Muscle of arm (tissue), 14 donors: ENCODE measurements at places on chromosomes 3 and 15. TPM values are rescaled to one million over a fixed set of nuclear protein-coding genes. Genes with fewer than 3 reads are reported as not detected.

The TBL1XR1 gene
- polyA plus RNA-seq, result 79.4 TPM

- DNase-seq, result no peak
These were observed 1.3 kb downstream of the ADAMTS9 start for GRCh38 chr3:64686446-64686908.

DNA sequence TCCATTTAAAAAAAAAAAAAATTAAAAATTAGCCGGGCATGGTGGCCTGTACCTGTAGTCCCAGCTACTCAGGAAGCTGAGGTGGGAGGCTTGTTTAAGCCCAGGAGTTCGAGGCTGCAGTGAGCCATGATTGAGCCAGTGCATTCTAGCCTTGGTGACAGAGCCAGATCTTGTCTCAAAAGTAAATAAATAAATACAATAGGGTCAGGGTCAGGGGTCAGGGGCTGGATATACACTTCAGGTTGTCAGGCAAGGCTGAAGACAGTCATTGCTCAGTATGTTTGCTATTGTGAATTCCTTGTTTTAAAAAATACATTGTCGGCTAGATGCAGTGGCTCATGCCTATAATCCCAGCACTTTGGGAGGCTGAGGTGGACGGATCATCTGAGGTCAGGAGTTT lies 8.1 kb upstream of the TKT start:
- DNase-seq, result no peak

The FOXB1 gene
- polyA plus RNA-seq, result not detected

GRCh38 chr15:97998307-97999071 lies 38.0 kb downstream of the ARRDC4 start:
- no peak for DNase-seq

The ADAMTS17 gene
- polyA plus RNA-seq, result 5.8 TPM

The TLR9 gene
- not detected for polyA plus RNA-seq

The ST8SIA2 gene
- polyA plus RNA-seq, result 12.1 TPM

The ITIH1 gene
- not detected for polyA plus RNA-seq

The CLSTN2 gene
- 5.7 TPM for polyA plus RNA-seq

- no peak for DNase-seq
These were observed 20.0 kb downstream of the GRIP2 start for GRCh38 chr3:14520149-14520548.

The DYNLT2B gene
- polyA plus RNA-seq, result 9.6 TPM

The NMB gene
- polyA plus RNA-seq, result 1.0 TPM

The TM2D3 gene
- 40.4 TPM for polyA plus RNA-seq

The CTXN2 gene
- polyA plus RNA-seq, result not detected

DNA sequence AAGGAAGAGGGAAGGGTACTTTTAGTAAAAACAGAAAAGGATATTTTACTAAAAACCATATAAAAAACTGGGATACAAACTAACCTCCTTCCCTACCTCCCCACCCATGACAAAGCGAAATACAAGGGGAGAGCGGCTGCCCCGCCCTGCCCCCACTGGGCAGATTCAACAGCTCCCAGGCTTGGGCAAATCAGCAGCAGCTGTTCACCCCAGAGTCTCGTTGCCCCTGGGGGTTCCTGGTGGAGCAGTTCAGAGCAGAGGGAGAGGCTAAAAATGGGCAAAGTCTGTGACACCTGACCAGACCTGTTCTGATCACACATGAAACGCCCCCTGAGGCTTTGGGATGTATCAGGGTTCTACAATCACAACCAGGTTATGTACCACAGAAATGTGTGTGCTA lies 2.5 kb upstream of the ETFA start:
- DNase-seq, result no peak

GRCh38 chr3:44186712-44187111 lies 55.0 kb upstream of the TOPAZ1 start:
- DNase-seq, result no peak

DNA sequence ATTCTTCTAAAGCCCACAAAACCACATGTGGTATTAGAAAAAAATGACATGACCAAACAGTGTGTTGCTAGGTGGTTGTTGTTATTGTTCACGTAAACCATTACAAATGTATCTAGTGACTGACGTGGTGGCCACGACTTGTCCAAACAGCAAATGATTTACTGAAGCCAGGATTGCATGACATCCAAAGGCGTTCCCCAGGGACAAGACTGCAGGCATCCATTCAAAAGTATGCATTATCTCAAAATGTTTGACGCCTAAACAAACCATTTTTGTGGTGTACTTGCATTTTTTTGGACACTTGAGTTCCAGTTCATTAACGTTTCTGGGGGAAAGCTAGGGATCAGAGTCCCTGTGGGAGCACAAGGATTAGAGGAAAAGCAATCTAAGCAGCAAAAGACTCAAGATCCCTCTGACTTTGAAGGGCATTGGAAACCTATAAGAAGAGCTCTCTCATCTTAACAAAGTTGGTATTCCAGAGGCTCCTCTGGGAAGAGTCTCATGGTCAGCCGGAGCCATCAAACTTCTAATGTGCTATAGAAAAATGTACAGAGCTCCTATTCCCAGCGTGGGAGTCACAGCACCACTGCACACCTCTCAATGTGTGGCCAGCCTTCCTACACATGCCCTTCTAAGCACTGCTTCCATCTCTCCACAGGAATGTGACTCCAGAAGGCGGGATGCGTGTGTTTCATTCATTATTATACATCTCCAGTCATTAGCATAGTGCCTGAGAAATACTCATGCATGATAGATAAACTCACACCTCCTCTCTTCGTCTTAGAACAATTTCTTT lies 62.9 kb downstream of the FBN1 start:
- peak; percentile 68 for DNase-seq

DNA sequence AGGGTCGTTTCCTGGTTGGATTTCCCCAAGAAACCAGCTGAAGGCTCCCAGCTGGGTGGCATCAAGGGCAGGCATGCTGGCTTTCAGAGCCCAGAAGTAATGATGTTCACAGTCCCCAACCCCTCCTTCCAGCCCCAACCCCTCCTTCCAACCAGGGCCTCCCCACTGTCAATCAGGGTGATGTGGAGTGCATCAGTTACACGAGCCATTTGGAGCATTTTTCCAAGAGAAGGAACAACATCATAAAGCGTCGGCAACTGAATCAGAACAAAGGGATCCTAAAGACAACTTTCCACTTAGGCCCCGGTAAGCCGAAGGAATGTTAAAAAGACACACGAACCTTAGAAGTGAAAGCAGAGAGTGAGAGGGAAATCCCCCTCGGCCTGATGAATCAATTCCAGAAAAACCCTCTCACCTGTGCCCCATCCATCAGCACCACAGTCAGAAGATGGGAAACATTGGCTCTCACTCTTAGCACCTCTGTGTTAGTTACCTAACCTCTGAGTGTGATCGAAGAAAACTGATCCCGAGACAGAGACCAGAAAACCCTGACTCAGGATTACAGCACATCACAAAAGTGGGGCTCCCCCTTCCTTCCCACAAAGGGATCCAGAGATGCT lies 101.2 kb upstream of the WNT5A start:
- no peak for DNase-seq

The ZNF502 gene
- 7.4 TPM for polyA plus RNA-seq

DNA sequence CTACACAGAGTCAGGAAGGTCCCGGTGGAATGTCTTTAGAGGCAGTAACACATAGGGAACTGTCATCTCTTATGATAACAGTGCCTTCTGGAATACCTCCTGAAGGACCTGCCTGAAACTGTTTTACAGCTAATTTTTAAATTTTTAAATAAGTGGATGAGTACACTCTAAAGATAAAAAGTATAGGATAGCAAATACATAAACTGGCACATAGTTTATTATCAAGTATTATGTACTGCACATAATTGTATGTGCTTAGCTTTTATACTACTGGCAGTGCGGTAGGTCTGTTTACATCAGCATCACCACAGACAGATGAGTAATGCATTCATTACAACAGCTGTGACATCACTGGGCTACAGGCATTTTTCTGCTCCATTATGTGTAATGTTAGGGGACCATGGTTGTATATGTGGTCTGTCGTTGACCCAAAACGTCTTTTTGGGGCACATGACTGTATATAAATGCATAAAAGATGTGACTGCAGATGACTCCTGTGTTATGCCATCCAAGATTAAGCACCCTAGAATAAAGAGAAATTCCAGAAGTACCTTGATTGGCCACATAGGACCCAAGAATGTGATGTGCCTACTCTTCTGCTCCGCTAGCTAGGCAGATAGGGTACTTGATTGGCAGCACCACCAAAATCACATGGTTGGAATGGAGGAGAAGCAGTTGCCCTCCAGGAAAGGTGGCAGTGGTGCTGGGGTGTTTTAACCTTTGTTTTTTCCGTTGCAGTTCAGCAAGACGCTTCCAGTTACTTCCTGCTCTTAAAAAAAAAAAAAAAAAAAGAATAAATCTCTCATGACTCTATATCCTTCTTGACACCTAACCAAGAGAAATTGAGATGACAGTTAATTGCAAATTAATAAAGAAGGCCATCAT lies 3.3 kb downstream of the VPS8 start:
- no peak for DNase-seq

The NCEH1 gene
- 2.3 TPM for polyA plus RNA-seq

GRCh38 chr3:132283440-132283839 lies 33.8 kb upstream of the ACP3 start:
- DNase-seq, result peak; percentile 16

DNA sequence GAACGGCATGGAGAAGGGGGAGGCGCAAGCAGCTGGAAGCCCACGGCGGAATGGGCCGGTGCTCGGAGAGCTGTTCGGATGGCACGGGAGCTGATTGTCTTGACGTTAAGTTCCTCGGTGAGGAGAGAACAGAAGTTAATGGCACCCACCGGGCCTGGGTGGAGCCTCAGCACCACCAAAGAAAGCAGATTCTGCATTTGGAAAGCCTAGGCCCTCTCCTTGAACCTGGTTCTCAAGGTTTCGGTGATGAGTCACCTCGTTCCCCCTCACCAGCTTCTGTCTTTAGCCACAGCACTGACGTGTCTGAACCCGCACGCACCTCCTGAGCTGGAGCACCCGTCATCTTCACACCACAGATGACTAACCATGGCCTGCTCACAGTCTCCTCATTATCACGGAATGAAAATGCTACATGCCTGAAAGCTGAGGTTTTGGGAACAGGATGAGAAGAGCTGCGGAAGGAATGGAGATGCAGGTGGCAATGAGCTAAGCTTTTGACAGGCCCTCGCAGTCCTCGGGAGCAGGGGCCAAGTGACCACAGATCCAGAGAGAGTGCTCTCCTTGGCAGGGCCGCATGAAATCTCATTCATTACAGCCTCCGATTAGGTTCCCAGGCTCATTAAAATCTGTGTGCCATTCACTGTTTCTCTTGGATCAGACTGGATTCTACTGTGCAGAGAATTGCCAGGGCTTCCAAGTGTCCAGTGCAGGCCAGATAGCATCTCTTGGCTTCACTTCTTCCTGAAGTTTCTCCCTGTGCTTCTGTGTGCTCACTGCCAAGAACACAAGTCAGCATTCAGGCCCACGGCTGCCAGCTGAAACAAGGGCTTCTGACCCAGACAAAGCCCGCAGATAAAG lies 96.3 kb upstream of the DLG1 start:
- DNase-seq, result no peak

DNA sequence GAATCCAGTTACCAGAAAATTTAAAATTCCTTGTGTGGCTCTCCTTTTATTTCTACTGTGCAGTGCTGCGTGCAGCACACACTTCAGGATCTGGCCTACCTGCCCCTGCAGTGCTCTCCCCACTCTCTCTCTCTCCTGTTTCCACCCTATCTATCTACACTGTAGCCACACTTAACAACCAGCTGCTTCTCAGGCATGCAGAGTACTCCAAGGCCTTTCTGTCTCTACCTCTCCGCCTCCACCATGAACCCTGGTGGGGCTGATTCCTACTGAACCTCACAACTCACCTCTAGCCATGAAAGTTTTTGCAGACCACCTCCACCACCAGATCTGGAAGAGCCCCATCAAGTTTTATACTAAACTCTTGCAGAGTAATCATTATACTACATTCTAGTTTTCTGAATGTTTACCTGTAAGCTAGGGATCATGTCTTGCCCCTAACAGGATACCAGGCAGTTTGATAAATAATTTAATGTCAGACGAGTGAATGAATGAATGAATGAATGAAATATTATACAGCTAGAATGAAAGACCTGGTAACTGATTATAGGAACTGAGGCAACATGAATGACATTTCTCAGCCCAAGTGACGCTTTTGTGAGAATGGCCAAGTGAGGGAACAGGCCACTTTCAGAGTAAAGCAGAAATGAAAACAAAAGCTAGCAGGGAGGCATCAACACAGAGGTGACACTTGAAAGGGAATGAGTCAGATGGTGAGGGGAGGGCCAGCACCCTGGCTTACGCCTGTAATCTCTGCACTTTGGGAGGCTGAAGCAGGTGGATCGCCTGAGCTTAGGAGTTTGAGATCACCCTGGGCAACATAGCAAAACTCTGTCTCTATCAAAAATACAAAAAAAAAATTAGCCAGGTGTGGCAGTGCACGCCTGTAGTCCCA lies 363.5 kb downstream of the FOXP1 start:
- DNase-seq, result no peak

DNA sequence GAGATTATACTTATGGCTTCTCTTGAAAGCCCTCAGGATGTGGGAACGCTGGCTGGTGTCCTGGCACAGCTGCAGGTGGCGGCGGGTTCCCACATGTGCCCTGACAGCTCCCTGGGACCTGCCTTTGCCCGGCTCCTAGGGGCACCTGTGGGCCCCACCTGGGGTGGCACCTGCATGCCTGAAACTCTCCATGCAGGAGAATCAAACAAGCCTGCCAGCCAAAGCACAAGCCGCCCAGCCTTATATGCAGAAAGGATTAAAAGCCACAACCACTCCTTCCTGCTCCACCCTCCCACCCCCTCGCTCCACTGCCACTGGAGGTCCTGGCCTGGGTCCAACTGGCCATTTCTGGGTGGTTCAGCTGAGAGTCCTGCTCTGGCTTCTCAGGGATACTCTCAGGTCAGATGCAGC lies 18.1 kb downstream of the TRPM1 start:
- no peak for DNase-seq

DNA sequence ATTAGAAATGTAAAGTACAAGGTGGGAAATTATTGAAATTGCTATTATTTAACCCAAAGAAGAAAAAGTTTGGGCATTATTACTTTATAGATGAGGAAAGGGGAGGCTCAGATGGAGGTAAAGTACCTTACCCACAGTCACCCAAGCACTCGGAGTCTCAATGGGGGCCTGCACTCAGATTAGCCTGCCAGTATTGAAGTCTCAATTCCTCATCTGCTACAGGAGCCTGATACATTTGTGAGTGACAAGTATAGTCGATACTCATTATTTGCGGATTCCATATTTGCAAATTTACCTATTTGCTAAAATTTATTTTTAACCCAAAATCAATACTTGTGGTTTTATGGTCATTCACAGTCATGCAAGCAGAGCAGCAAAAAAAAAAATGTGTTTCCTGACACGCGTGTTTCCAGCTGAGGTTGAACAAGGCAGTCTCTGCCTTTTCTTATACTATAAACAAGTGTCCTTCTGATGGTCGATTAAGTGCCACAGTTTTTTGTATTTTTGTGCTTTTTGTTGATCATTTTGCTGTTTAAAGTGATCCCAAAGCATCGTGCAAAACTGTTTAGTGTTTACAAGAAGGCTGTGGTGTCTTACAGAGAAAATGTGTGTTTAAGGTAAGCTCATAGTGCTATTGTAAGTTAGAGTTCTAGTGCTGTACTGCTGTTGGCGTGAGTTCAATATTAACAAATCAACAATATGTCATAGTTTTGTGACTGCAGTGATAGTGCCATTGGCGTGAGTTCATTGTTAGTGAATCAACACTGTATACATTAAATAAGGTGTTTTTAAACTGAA lies 48.0 kb downstream of the ARHGEF26 start:
- DNase-seq, result no peak

- DNase-seq, result no peak
These were observed 32.9 kb downstream of the EPHB3 start for GRCh38 chr3:184594371-184595001.

The WWTR1 gene
- polyA plus RNA-seq, result 75.5 TPM
